Right lung (tissue), 10 donors: ENCODE measurements at places on chromosomes 7 and 10. TPM values are rescaled to one million over a fixed set of nuclear protein-coding genes. Genes with fewer than 3 reads are reported as not detected.

The CACNA2D1 gene
- polyA plus RNA-seq: 17.7 TPM

The EVX1 gene
- not detected for polyA plus RNA-seq

The ASIC3 gene
- 4.2 TPM for polyA plus RNA-seq

DNA sequence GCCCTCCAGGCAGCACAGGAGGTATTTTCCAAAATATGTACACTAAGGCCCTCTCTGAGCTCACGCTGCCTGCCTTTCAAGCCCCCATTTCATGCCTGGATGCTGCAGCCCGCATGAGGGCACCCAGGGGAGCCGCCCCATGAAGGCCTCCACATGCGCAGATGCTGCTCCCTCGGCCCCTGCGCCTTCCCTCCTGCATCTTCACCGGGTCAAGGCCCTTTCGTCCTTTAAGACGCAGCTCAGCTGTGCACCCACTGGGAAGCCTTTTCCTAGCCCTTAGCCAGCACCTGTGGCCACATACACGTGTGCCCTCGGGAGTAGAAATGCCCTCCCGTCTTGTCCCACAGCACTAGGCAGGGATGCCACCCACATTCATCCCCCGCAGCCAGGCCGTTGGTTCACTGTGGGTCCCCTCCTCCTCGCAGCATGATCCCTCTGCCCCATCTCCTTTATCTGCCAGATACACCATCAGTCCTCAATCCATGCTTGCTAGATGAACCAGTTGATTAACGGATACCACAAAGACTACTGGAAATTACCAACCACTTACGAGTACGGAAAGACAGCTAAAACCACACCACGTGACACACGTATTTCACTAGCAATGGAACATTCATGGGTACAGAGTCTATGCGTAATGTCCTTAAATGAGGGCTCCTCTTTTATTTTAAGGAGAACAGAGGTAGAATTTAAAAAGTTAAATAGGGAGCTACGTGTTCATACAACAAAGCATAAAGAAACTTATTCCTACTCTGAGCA, 278.0 kb downstream of the TNS3 start:
- DNase-seq: no peak

DNA sequence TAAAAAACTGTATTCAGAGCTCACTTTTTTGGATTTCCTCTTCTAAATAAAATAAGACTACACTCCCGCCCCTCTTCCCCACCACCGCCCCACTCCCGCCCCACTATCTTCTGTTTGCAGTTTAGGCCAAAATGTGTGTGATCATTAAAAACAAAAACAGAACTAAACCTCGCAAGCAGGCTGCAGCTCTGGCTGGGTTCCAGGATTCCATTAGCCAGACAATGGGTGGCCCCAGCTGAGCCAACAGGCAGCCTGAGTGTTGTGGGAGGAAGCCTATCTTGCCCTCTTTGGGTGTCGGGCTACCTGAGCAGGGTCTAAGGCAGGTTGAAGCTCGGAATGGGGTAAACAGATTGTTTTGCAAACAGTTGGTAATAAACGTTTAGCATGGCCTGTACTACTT, 41.7 kb downstream of the ARL4A start:
- DNase-seq: no peak
